A549 treated with RU486 at 1 μM for 4 hours (cell line): ENCODE measurements at places on chromosomes 2 and 18. TPM values are rescaled to one million over a fixed set of nuclear protein-coding genes. Genes with fewer than 3 reads are reported as not detected.

Gene CKAP2L
- total RNA-seq = 8.6 to 19.4 TPM (median 14.2 TPM) in 5 replicates

Gene ABCG8
- not detected in 5 replicates for total RNA-seq

Gene FMNL2
- total RNA-seq = 16.3 to 32.0 TPM (median 30.6 TPM) in 5 replicates

Gene ANO7
- 1.7 to 2.7 TPM (median 1.9 TPM) in 5 replicates for total RNA-seq

Gene ABCG5
- total RNA-seq = not detected in 5 replicates

Gene COL4A3
- 0.33 to 1.1 TPM (median 0.67 TPM) in 5 replicates for total RNA-seq

Gene KCNS3
- total RNA-seq = 0.87 to 1.3 TPM (median 1.1 TPM) in 5 replicates

Gene TEX44
- not detected in 5 replicates for total RNA-seq

Gene SEPTIN10
- total RNA-seq = 33.8 to 67.1 TPM (median 54.9 TPM) in 5 replicates

Gene MARCHF4
- 47.3 to 64.6 TPM (median 56.8 TPM) in 5 replicates for total RNA-seq

Gene EGR4
- total RNA-seq = 0.17 to 0.37 TPM (median 0.27 TPM) in 5 replicates

Gene STRADB
- 19.8 to 26.6 TPM (median 26.1 TPM) in 5 replicates for total RNA-seq

Gene UNC80
- total RNA-seq = not detected in 5 replicates

Gene PPP1CB
- total RNA-seq = 70.3 to 120 TPM (median 112 TPM) in 5 replicates

Gene NT5C1B
- not detected in 5 replicates for total RNA-seq

Gene KATNAL2
- total RNA-seq = 1.3 to 2.5 TPM (median 2.1 TPM) in 5 replicates

Gene TNFRSF11A
- total RNA-seq = 6.5 to 10.2 TPM (median 8.6 TPM) in 5 replicates

Gene TGOLN2
- total RNA-seq = 74.7 to 107 TPM (median 104 TPM) in 5 replicates

Gene TPRKB
- total RNA-seq = 54.6 to 111 TPM (median 78.1 TPM) in 5 replicates

Gene ACOXL
- not detected in 5 replicates for total RNA-seq

Gene ASB18
- total RNA-seq = not detected in 5 replicates

Gene TLX2
- total RNA-seq = 0.22 to 0.45 TPM (median 0.34 TPM) in 5 replicates

Gene MOCOS
- total RNA-seq = 2.6 to 3.6 TPM (median 2.7 TPM) in 5 replicates

Gene KIF5C
- total RNA-seq = 0.16 to 0.42 TPM (median 0.35 TPM) in 5 replicates

Gene KLHL14
- total RNA-seq = not detected in 5 replicates

Gene APCDD1
- not detected in 5 replicates for total RNA-seq

Gene MAP3K19
- total RNA-seq = not detected in 5 replicates

Gene GCC2
- 7.3 to 16.8 TPM (median 15.7 TPM) in 5 replicates for total RNA-seq
